Smooth muscle cell of the pulmonary artery (primary cell): ENCODE measurements at places on chromosomes 5 and 9. TPM values are rescaled to one million over a fixed set of nuclear protein-coding genes. Genes with fewer than 3 reads are reported as not detected.

ZNF879 gene
- 4.1 and 4.6 TPM in 2 replicates for total RNA-seq

PDE6A gene
- total RNA-seq, result not detected in 2 replicates

SHISAL2B gene
- not detected in 2 replicates for total RNA-seq

FBP1 gene
- not detected in 2 replicates for total RNA-seq

N4BP3 gene
- total RNA-seq, result 0.13 and 0.20 TPM in 2 replicates

SPATA31C1 gene
- not detected in 2 replicates for total RNA-seq

SLC24A2 gene
- total RNA-seq, result 0.03 TPM in 1 of 2 replicates, not detected in the other

STRBP gene
- total RNA-seq, result 1.8 and 2.2 TPM in 2 replicates

NFIB gene
- total RNA-seq, result 39.1 and 79.4 TPM in 2 replicates

SLIT3 gene
- total RNA-seq, result 69.2 and 206 TPM in 2 replicates

MSX2 gene
- 0.83 and 3.8 TPM in 2 replicates for total RNA-seq

SOX30 gene
- total RNA-seq, result not detected in 2 replicates

CD180 gene
- total RNA-seq, result not detected in 2 replicates

PAPPA gene
- total RNA-seq, result 144 and 201 TPM in 2 replicates

ZNF354C gene
- 7.7 and 8.5 TPM in 2 replicates for total RNA-seq

CAMK4 gene
- 1.5 and 1.8 TPM in 2 replicates for total RNA-seq

ACOT12 gene
- total RNA-seq, result 0.07 and 1.1 TPM in 2 replicates

SLC34A3 gene
- not detected in 2 replicates for total RNA-seq

SIT1 gene
- 0.07 TPM in 1 of 2 replicates, not detected in the other for total RNA-seq

CXCL14 gene
- total RNA-seq, result 0.26 TPM in 1 of 2 replicates, not detected in the other

FUBP3 gene
- 40.1 and 46.2 TPM in 2 replicates for total RNA-seq

BTNL8 gene
- not detected in 2 replicates for total RNA-seq

PTPN3 gene
- 3.9 and 7.2 TPM in 2 replicates for total RNA-seq

OR2K2 gene
- total RNA-seq, result not detected in 2 replicates

CDKN2B-AS1 gene
- 1.3 and 1.8 TPM in 2 replicates for total RNA-seq

SPINK6 gene
- total RNA-seq, result not detected in 2 replicates

S1PR3 gene
- total RNA-seq, result 9.9 and 25.4 TPM in 2 replicates

SFXN1 gene
- 175 and 177 TPM in 2 replicates for total RNA-seq

ACER2 gene
- total RNA-seq, result 4.3 and 7.3 TPM in 2 replicates

GHR gene
- total RNA-seq, result 2.4 and 6.2 TPM in 2 replicates

SNCB gene
- not detected in 2 replicates for total RNA-seq

C9orf43 gene
- total RNA-seq, result 0.13 and 0.69 TPM in 2 replicates

DIPK1B gene
- 2.9 and 3.8 TPM in 2 replicates for total RNA-seq

GDNF gene
- 0.13 and 0.69 TPM in 2 replicates for total RNA-seq

CEL gene
- 0.20 and 0.99 TPM in 2 replicates for total RNA-seq

PDCD1LG2 gene
- total RNA-seq, result 9.1 and 22.8 TPM in 2 replicates

MRRF gene
- total RNA-seq, result 23.6 and 29.2 TPM in 2 replicates

PAIP2 gene
- 28.9 and 52.1 TPM in 2 replicates for total RNA-seq

LHX6 gene
- not detected in 2 replicates for total RNA-seq

LRRC26 gene
- total RNA-seq, result not detected in 2 replicates

IL5 gene
- total RNA-seq, result not detected in 2 replicates

KIF4B gene
- total RNA-seq, result under 0.01 TPM in 1 of 2 replicates, not detected in the other

F12 gene
- total RNA-seq, result 0.17 TPM in 1 of 2 replicates, not detected in the other

PPP1R26 gene
- 13.4 and 15.6 TPM in 2 replicates for total RNA-seq

DPM2 gene
- 11.1 and 12.9 TPM in 2 replicates for total RNA-seq

FGF1 gene
- 4.1 and 10.4 TPM in 2 replicates for total RNA-seq

ENHO gene
- 0.13 TPM in 1 of 2 replicates, not detected in the other for total RNA-seq

LPAR1 gene
- total RNA-seq, result 58.6 and 95.9 TPM in 2 replicates

ANKRD31 gene
- total RNA-seq, result under 0.01 and 0.03 TPM in 2 replicates

AIF1L gene
- 0.46 and 1.2 TPM in 2 replicates for total RNA-seq

PHYHD1 gene
- total RNA-seq, result 4.9 and 9.3 TPM in 2 replicates

ANGPTL2 gene
- 43.4 and 104 TPM in 2 replicates for total RNA-seq

WDR31 gene
- total RNA-seq, result 3.9 and 5.0 TPM in 2 replicates
